ENCODE measurements at places on chromosomes 2 and 18.

- DNase-seq = no peak
Observed at GRCh38 chr2:133421516-133422324, 146.5 kb downstream of the NCKAP5 start.

DNA sequence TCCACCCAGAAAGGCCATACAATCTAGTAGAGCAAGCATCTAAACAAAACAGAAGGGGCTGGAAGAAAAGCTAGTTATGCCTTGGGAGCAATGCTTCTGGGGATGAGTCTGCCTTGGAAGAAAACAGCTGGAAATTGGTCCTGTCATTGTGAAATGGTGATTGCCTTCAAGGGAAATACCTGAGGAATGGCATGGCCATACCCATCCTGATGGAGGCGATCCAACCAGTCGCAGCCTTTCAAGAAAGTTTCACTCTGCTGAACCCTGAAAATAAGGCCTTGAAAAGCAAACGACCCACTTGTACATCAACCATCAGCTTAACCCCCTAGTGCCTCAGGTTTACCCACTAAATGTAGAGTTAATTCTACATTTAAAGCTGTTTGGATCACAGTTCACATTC, 72.6 kb upstream of the PID1 start:
- DNase-seq = no peak

- no peak for DNase-seq
Observed at GRCh38 chr18:6376433-6377229, 38.1 kb downstream of the L3MBTL4 start.

GRCh38 chr2:54360055-54360792, 95.9 kb upstream of the SPTBN1 start:
- DNase-seq = no peak

- DNase-seq = no peak
Observed at GRCh38 chr2:64982311-64982857, 6.8 kb upstream of the SLC1A4 start.

DNA sequence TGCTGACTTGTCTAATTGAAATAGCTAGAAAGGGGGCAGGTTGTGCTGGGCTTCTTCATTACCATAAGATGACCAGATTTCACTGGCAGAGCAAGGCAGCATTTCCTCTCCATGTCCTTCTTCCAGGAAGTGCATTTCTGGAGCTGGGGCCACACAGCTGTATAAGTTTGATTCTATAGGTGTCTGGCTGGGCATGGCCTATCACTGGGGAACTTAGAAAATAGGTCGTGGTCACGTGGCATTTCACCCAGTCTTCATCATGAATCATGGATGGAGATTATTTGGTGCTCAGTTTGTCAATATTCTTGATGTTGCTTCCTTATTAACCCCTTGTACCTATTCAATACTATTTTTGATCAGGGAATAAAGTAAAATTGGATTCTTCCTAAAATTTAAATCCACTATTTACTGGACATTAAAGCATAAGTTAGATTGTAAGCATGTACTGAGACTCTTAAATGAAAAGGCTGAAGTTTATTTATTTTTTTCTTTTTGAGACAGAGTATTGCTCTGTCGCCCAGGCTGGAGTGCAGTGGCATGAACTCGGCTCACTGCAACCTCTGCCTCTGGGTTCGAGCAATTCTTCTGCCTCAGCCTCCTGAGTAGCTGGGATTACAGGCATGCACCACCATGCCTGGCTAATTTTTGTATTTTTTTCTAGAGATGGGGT, 49.5 kb upstream of the TMEM87B start:
- no peak for DNase-seq

GRCh38 chr2:215553946-215554345, 118.1 kb upstream of the FN1 start:
- no peak for DNase-seq

GRCh38 chr2:191679818-191680600, 2.1 kb downstream of the NABP1 start:
- DNase-seq = no peak

GRCh38 chr2:230774348-230774951, 61.8 kb downstream of the CAB39 start:
- no peak for DNase-seq

DNA sequence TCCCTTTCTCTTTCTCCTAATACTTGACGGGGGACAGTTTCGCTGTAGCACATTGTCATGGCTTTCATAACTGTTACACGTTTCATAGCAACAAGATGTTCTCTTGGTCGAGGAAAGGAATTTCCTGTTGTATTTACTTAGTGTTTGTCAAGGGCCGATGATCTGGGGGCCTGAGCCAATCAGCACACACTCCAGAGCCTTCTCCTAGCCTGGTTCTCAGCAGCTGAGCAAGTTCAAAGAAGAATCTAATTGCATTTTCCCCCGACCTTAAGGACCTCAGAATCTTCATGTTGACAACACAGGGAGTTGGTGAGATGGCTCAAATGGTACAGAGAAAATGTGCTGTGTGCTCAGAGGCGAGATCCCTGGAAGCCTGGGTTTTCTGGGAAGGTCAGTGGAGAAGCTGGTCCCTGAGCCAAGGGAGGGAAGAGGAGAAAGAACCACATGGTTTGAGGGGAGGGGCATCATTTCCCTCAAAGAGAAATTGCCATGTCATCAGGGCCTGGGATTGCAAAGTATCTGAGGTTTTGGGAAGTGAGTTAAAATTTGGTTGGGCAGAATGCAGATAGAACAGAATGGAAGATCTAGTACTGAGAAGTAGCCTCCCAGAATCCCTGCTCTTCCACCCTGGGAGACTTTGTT, 76.9 kb upstream of the AGAP1 start:
- DNase-seq = no peak

DNA sequence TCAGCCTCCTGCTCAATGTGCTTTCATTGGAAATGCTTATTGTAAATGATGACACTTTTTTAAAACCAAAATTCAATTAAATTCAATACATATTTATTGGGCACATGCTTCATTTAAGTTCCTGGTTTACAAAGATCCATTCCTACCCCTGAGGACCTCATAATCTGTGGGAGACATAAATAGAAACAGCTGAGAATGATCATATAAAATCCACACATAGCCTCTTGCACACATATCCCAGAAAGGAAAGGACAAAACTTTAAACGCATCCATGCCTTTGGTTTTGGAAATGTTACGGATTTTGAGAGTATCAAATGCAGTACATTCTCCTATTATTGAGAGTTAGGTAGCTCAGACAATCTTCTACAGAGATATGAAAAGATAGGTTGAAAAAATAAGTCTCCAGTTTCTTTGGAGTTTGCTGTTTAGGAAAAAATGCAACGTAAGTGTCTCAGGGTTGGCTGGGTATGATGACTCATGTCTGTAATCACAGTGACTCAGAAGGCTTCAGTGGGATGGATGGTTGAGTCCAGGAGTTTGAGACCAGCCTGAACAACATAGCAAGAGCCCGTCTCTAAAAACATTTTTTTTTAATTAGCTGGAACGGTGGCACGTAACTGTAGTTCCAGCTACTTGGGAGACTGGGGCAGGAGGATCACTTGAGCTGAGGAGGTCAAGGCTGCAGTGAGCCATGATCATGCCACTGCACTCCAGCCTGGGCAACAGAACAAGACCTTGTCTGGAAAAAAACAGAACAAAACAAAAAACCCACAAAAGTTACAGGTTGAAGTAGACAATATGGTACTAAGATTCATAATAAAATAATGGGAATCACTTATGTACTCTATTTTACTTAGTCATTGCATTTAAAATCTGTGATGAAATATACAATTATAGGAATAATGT, 3.9 kb upstream of the PRELID3A start:
- no peak for DNase-seq

GRCh38 chr2:169676357-169676756, 17.8 kb downstream of the CFAP210 start:
- no peak for DNase-seq

- no peak for DNase-seq
Observed at GRCh38 chr2:233718552-233718951, at the start of gene UGT1A4. TSS of gene UGT1A4 (plus strand) at chr2:233718736. CDS start at chr2:233718821, 85 bp downstream.

- DNase-seq = peak; percentile 13
Observed at GRCh38 chr2:198296665-198297308, 492.4 kb downstream of the PLCL1 start.

Measured in NCI-H2107 (cell line).